ENCODE measurements at places on chromosomes 1 and 21.
A peak's percentile ranks its signal among the peaks of the same experiment; 100 is the strongest.

- DNase-seq = no peak
These were observed 26.7 kb downstream of the CDCA8 start for GRCh38 chr1:37718901-37719571.

GRCh38 chr21:44702973-44703730, 6.2 kb downstream of the KRTAP10-12 start:
- DNase-seq = no peak

DNA sequence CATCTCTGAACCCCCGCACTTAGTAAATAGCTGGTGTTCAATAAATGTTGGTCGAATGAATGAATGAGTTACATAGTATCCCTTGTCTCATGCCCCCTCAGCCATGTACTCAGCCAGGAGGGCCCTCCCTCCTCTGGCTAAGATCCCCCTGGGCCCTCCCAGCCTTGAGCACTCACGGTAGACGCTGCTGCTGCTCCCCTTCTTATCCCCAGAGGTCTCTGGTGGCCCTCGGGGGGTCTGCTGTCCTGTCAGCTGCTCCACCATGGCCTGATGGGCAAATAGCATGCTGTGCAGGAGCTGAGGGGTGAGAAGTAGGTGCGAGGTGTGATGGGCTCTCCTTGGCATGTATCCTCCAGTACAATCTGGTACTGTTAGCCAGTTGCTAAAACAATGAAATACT, 1.9 kb downstream of the ETV3L start:
- no peak for DNase-seq

- no peak for DNase-seq
These were observed 3.2 kb downstream of the URB2 start for GRCh38 chr1:229629261-229629660.

- no peak for DNase-seq
These were observed 46.6 kb upstream of the MAB21L3 start for GRCh38 chr1:116064616-116065015.

GRCh38 chr1:208108213-208108608, 136.0 kb downstream of the PLXNA2 start:
- DNase-seq = no peak

GRCh38 chr1:220872296-220872695, 6.9 kb upstream of the HLX start:
- no peak for DNase-seq

GRCh38 chr1:156471496-156472490, 28.8 kb downstream of the MEF2D start:
- no peak for DNase-seq

GRCh38 chr1:208278638-208279037, 34.5 kb upstream of the PLXNA2 start:
- no peak for DNase-seq

DNA sequence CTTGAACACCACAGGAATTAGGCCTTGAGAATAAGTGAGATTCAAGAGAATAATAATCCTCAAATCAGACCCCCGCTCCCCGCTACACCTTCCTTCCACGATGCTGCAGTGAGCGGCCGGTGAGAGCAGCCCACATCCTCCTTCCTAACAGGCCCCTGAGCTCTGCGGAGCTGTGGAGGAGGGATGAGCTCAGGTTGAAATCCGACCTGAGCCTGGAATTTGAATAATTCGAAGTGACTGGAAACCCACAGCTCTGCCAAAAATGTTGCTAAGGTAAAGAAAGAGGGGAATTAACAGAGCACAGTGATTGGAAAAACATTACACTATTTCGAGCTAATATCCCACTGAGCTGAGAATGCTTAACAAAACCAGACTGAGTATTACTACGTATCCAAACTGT, 90.0 kb downstream of the URB2 start:
- no peak for DNase-seq

DNA sequence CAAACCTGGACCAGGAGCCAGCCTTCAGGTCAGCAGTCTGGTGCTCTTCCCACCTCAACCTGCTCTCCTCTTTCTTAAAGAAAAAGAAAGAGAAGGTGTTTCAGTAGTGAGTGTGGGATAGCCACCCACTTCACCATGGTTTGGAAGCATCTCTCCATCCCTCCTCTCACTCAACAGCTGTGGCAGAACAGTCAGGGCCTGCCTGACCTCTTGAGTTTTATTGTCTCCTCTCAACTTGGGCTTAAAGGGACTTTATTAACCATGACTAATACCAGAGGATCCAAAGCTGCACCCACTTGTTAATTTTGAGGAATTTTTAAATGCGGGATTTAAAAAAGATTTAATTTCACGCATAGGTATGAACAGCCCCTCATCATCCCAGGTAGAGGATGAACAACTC, 570 bp upstream of the VASH2 start:
- no peak for DNase-seq

GRCh38 chr21:35905963-35906345, 154.4 kb downstream of the SETD4 start:
- no peak for DNase-seq

GRCh38 chr1:25805863-25806225, 5.9 kb downstream of the SELENON start:
- no peak for DNase-seq

DNA sequence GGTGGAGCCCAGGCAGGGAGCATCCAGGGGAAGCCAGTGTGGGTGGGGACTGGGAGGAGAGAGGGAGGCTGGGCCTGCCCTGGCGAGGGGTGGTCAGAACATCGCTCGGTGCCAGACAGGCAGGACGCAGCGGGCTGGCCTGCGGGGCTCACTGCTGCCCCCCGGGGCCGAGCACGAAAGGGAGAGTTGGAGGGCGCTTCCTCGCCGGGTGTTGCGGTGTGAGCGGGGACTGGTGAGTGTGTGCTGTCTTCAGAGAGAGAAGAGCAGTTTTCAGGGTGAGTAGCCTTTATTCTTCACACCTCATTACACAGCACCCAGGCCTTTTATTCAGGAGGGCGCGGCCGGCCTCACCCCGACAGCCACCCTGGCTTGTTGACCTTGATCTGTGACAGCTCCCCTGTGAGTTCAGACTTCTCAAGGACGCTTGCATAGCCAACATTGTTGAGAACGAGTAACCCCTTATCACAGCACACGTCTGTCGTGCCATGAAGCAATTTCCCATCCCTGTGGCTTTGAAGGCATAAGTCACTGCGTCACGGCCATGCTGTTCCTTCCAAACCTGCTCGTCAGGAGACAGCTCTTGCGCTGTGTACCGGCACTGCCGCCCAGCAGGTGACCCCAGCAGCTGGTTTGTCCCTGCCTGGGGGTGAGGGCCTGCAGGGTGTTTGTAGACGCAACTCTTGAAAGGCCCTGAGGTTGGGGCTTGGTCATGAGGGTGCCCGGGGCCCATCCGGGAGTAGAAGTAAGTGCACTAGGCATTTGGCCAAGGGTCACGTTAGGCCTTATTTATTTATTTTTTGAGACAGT, 54.6 kb downstream of the PRKCZ start:
- DNase-seq = no peak

DNA sequence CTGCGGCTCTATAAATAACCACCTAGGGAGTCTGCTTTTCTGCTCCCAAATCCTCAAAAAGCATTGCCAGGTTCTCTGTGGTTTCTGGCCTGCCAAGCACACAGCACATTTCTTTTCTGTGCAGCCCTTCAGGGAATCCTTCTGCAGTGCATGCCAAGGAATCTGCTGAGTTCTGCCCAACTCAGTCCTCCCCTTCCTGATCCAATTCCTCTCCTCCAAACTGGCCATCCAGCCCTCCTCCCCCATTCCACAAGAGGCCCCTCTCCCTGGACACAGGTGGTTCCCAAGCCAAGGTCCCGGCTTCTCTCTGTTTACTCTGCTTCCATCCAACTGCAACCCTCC, 61.8 kb downstream of the HIVEP3 start:
- DNase-seq = no peak

DNA sequence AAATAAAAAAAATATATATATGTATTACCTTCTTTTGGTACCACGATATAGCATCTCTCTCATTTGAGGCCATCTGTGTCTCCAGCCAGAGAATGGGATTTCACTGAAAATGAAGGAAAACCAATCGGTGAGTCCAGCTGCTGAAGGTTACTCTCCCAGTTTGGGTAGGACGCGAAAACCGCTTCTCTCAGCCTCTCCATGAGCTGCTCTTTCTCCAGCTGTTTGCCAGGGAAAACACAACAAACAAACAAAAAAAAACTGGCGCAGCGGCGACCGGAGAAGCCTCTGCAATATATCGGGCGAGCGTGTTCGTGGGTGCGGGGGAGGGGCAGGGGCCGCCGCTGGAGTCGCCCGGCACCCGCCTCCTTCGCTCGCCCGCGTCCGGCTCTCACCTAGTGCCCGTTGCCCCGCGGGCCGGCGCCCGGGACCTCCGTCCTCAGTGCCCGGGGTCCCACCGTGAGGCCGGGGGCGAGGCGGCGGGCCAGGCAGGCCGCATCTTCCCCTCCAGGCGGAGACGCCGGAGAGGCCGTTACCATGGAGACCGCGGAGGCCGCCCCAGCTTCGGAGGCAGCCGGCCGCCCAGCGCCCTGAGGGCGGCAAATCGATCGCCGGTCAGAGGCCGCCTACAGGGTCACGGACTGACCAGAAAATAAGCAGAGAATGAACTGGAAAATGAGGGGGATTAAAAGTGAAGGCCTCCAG, 504 bp downstream of the PHTF1 start:
- DNase-seq = peak; percentile 66

DNA sequence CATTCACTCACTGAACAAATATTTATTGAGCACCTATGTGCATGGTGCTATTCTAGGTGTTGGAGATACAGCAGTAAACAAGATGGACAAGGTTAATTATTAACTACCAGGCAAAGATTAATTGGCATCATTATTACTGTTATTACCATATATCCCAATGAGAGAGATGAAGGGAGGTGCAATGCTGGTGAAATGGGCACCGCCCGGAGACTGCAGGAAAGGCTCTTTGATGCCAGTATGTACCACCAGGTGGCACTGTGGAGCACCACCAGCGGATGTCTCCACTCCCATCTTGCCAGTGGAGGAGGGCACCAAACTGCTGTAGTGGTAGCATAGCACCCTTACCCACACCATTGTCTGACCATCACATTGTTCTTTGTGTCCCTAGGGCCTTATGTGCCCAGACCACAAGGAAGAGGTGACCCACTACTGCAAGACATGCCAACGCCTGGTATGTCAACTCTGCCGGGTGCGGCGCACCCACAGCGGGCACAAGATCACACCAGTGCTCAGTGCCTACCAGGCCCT, 3.0 kb downstream of the TRIM46 start:
- DNase-seq = peak; percentile 92

DNA sequence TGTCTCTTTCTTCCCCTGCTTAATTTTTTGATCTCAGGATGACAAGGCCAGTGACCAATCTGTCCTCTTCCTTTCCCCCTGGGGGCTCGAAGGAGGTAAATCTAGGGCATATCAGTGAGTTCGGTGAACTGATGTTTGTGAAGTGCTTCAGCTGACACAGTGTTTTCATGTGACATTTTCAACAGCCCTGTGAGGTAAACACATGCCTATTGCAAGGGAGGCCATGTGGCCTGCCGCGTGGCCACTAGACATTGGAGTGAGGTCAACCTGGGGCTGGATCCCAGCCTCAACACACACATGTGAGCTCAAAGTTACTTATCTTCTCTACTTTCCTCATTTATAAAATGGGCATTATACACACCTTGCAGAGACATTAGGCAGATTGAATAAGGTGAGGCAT, 126.3 kb downstream of the PLPP3 start:
- DNase-seq = no peak

- no peak for DNase-seq
These were observed 44.7 kb downstream of the ENAH start for GRCh38 chr1:225608014-225608796.

DNA sequence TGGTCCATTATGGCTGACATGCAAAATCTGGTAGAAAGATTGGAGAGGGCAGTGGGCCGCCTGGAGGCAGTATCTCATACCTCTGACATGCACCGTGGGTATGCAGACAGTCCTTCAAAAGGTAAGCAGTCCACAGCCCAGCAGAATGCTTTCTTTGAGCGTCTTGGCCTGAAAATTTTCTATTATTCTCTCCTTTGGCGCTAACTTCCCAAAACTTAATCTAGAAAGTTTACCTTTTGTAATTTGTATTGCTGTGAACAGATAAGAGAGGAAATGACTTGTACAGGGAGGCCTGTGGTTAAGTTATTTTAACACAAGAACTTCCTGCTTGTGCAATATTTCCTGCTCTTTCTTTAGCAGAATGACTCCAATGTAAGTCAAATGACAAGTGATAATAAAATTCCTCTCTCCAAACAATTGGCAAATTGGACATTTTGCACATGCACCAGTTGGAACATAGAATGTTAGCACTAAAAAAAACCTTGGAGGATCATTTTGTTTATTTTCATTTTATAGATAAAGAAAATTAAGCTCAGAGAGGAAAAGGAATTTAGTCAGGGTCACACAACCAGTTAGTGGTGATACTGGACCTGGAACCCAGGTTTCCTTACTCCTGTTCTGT, 18.9 kb downstream of the CAP1 start:
- DNase-seq = peak; percentile 82

GRCh38 chr1:57788313-57788712, 364.5 kb upstream of the DAB1 start:
- DNase-seq = no peak

DNA sequence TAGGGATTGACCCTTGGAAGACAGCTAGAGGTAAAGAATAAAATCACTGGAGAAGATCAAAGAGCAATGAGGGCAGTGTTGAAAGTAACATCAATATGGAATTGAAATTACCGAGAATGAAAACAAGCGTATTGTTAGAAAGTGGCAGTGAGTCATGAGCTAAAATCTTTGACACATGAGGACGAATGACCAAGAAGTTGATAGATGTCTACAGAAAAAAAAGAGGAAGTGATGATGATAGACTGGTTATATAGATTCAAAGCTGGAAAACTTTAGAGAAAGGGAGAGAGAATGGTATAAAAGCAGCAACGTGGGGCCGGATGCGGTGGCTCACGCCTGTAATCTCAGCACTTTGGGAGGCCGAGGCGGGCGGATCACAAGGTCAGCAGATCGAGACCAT, 12.5 kb upstream of the DNM3 start:
- DNase-seq = no peak

GRCh38 chr1:90340606-90341005, 345.7 kb downstream of the ZNF326 start:
- no peak for DNase-seq

- no peak for DNase-seq
These were observed 35.5 kb downstream of the RHOU start for GRCh38 chr1:228770779-228771223.

DNA sequence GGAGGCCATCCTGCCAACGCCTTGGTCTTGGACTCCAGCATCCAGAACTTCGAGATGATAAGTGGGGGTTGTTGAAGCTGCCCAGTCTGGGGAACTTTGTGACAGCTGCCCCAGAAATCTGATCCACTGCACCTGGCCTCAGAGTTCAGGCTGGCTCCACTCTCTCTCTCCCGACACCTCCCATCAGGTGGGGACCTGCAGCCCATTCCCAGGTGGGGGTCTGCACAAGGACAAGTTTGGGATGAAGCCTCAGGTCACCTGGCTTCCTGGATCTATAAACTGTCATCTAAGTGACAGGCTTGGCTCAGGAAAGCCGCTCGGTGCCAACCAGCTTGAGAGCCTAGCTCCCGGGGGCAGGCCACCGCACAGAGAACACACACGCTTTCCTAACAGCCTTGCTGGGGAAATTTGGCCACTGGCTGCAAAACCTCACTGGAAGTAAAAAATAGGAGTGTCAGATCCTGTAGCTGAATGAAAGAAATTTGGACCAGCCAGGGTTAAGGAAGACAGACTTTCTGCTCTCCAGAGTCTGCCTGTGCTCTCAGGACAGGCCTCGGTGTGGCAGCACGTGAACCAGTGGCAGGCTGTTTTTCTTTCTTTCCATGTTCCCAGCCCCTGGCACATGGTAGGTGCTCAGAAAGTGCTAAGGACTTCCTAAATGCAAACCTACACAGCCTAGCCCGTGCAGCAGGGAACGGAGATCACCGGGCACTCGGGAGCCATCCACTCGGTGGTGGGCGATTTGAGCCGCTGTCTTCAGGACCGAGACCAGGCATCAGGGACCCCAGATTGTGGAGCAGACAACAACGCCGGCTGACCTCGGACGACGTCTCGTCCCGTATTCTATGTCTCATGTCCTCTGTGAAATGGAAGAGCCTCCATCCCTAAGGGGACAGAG, 42.6 kb upstream of the LBR start:
- no peak for DNase-seq

Data from activated CD4-positive, alpha-beta T cell treated with anti-CD3 and anti-CD28 coated beads, Interleukin-2, Interleukin-4, amounts not matched to agents 100 ng/mL and 50 ng/mL, durations not matched to agents 16 hours and 8 hours (primary cell).